ENCODE measurements at places on chromosomes 5 and 9. TPM values are rescaled to one million over a fixed set of nuclear protein-coding genes. Genes with fewer than 3 reads are reported as not detected.
A peak's percentile ranks its signal among the peaks of the same experiment; 100 is the strongest.

GRCh38 chr5:136053336-136054141, 24.8 kb downstream of the TGFBI start:
- no peak for DNase-seq

GRCh38 chr9:116497095-116497890, 189.8 kb upstream of the TRIM32 start:
- DNase-seq = no peak

The NEUROG1 gene
- polyA plus RNA-seq = not detected

DNA sequence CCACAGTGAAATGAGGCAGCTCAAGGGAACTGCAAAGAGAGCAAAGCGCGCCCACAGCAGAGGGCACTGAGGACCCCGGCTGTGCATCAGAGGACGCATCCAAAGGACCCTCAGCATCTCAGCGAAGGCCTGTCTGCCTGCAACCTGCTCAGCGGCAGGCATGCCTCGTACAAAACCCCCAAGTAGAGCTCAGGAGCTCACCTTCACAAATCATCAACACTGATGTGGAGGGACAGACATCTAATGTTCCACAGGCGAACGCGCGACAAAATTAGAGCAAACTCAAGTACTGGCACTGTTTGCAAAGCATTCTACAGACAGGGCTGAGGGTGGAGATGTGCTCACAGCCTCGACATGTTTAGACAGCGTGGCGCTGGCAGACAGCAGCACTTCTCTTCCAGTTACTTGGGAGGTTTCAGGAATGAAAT, 81.0 kb downstream of the DCP2 start:
- DNase-seq = no peak

The PCDHA12 gene
- polyA plus RNA-seq = 1.1 TPM

DNA sequence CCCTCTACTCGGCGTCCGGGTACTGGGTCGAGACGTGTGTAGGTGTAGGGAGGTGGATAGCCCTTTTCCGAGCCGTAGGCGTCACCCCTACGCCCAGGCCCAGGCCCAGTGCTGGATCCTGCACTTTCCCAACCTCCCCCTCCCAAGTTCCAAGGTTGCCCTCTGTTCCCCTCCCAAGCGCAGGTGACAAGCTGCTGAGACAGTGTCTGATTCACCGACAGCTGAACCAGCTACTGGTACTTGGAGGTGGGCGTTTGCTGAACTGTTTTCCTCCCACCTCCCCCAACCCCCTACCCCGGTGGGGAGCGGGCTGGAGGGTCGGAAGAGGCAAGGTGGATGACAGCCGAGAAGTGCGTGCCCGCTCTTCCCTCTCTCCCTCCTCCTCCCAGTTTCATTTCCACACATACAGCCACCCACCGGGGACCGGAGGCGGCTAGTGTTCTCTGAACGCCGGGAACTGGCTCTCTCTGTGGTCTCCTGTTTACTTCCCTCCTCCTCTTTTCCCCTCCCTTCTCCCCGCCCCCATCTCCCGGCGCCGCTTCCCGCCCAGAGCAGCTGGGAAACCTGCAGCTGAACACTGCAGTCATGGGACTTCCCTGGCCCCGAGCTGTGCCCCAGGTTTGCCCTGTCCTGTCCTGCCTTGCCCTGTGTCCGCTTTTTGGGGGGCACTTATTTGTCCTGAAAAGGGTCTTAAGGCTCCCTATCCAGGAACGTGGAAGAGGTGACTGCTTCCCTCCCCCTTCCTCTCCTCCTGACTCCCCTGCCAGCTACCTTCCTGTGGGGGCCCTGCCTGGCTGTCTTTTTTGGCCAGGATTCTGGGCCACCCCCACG, 6.2 kb upstream of the KLF9 start:
- DNase-seq = peak; percentile 95

DNA sequence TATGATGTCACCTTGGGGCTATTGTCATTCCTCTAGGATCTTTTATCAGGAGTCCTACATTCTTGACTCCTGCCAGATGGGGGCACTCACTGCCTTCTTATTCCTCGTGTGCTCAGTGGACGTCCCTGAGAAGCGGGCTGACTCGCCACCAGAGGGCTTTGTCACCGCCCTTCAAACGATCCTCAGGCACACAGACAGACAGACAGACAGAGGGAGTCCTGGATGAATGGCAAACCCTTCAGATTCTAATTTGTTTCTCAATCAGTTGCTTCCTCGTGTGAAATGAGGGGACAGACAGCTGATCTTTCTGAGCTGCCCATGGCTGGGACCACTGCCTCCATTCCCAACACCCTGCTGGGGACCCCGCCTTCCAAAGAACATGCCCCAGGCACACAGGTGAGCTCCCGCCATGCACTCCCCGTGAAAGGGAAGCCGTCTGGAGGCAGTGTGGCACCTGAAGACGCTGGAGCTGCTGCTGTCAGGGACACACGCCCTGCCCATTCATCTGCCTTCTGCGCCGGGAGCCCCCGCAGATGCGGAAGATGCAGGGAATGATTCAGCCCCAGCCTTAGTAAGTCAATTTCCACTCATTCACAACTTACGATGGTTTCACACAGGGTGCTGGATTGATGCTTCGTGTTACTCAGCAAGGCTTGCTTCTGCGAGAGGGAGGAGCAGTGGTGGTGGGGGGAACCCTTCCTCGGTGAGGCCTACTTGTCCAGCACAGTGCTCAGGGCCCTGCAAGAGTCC, 24.9 kb upstream of the SH3PXD2B start:
- peak; percentile 83 for DNase-seq

GRCh38 chr5:123647066-123647465, 135.1 kb downstream of the CSNK1G3 start:
- no peak for DNase-seq

- no peak for DNase-seq
Observed at GRCh38 chr5:54207566-54207965, 102.8 kb downstream of the ARL15 start.

DNA sequence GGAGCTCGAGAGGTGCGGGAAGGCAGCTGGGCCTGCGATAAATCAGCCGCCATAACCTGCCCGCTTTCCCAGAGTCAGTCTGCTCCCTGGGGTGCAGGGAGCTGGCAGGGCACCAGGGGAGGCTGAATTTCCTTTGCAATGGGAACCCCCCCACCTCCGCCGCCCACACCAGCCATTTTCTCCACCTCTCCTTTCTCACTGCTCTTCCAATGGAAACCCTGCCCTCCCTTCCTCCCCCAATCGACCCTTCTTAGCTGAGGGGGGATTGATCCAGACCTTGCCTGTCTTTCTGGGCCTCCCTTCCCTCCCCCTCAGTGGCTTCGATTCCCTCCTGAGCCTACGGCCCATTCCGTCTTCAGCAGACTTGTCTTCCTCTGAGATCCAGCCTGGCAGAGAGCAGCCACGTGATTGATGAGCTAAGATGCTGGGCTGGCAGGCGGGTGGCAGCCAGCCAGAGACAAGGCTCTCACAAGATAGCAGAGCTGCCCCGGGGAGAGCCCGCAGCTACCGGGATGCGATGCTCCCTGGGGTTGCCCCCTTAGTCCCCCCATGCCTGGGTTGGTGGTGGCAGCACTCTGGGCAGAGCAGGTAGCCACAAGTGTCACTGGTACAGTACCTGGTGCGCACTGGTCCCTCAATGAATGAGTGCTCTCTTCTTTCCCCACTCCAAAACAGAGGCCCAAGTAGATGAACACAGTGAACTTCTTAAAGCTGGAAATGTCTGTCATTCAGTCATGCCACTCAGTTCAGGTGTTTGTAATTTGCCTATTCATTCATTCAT, 53.7 kb upstream of the FABP6 start:
- no peak for DNase-seq

DNA sequence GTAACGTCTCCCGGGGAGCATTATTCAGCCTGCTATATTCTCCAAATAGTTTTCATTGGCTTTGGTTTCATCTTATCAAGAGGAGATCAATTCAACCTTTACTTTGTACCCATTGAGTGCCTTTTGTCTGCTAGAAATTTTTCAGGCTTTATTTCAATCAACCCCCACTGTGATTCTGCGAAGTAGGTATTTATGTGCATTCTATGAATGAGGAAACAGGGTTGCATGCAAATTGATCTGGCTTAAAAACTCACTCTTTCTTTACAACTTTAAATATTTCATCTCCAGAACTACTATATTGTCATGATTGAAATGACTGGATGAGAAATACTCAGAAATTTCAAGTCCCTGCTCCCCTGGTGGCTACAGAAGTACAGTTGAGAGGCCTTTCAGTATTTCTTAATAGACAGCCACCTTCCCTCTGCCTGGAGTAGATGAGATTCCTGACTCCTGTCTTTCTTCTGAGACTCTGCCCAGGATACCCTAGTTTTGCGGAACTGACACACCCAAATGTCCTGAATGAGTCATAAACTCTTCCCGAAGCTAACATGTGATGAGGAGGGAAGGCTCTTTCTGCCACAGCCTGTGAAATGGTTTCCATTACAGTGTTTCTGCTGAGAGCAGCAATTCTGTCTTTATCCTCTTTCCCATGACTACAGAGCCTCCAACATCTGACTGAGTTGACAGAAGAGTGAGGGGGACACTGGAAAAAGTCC, 52.6 kb upstream of the TNC start:
- DNase-seq = no peak

The LHX3 gene
- not detected for polyA plus RNA-seq

DNA sequence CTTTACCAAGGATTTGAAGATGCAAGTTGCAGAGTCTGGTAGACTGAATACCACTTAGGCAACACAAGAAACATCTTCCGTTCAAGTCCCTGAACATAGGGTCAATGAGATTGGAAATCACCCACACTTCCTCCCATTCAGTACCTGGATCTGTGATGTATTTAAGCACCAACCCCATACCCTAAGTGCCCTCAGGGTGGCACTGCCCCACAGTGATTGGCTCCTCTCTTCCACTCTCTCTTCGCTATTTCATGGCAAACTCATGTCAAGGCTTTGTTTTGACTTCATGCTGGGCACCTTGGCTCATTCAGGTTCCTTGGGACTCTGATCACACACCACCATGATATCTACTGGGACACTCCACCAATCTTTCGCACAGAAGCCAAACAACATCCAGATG, 53.7 kb downstream of the GGTA1 start:
- no peak for DNase-seq

DNA sequence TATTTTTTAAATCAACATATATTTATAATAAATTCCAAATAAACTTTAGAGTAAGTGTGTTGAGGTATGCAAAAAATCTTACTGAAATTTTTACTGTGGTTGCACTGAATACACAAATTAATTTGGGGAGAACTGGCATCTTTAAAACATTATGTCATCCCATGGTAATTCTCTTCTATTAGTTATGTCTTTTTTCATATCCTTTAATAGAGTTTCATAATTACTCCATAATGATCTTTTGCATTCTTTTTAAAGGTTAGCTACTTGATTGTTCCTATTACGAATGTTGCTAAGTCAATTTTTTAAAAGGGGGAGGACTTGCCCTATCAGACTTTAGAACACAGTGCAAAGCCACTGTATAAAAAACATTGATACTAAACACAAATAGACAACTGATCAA, 26.8 kb downstream of the SSBP2 start:
- no peak for DNase-seq

DNA sequence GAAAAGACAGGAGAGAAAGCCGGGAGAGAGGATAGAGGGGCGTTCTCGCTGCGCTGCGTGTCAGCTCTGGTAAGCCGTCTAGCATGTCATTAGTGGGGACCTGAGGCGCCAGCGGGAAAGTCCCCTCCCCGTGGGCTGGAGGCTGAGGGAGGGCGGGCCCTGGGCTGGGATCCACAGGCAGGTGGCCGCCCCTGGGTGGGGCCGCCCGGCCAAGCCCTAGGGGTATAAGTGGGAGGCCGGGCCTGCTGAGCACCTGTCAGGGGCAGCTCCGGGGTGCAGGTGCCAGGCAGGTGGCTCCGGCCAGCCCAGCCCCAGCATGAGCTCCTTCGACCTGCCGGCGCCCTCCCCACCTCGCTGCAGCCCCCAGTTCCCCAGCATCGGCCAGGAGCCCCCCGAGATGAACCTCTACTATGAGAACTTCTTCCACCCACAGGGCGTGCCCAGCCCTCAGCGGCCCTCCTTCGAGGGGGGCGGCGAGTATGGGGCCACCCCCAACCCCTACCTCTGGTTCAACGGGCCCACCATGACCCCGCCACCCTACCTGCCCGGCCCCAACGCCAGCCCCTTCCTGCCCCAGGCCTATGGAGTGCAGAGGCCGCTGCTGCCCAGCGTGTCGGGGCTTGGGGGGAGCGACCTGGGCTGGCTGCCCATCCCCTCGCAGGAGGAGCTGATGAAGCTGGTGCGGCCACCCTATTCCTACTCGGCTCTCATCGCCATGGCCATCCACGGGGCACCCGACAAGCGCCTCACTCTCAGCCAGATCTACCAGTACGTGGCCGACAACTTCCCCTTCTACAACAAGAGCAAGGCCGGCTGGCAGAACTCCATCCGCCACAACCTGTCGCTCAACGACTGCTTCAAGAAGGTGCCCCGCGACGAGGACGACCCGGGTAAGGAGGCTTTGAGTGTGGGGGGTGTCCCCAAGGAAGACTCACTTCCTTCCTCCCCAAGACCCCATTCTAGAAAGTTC, at the start of gene FOXI1:
Gene FOXI1, plus strand, starts transcription at position 256 of the 970 bp plus-strand sequence. Its CDS starts 61 bp downstream, at position 317.
- DNase-seq = peak; percentile 28

DNA sequence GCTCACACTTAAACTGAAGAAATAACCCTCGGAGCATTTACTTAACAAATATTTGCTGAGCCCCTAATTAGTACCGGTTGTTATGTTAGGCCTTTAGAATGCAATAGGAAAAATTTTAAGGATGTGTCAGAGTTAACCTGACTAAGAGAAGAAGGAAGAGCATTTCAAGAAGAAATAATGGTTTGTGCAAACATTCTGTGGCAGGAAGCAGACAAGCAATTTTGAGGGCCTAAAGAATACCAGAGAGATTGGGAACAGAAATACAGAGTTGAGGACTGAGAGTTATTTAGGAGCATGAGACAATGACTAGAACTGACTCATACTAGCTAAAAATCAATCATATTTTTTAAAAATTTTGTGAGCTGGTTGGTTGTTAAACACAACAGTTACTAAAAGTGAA, 218.8 kb downstream of the PRR16 start:
- DNase-seq = no peak

GRCh38 chr5:149280124-149280523, 8.5 kb downstream of the AFAP1L1 start:
- no peak for DNase-seq

DNA sequence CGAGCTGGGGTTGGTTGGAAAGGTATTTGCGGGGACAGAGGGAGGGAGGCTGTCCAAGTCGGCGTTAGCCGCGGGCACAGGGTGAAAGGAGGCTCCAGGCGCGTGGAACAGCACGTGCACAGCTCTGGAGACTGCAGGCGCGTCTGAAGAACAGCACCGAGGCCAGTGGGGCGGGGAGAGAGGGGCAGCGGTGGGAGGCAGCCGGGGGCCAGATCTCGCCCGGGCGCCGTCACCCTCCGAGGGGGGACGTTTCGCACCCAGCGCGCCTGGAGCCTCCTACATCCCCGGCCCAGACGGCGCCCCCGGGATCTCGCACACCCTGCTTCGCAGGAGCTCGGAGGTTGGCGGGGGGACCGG, 79.6 kb downstream of the NTNG2 start:
- no peak for DNase-seq

All from kidney (tissue), 22 donors.